ENCODE measurements at places on chromosomes 2 and 18. TPM values are rescaled to one million over a fixed set of nuclear protein-coding genes. Genes with fewer than 3 reads are reported as not detected.
A peak's percentile ranks its signal among the peaks of the same experiment; 100 is the strongest.

DNA sequence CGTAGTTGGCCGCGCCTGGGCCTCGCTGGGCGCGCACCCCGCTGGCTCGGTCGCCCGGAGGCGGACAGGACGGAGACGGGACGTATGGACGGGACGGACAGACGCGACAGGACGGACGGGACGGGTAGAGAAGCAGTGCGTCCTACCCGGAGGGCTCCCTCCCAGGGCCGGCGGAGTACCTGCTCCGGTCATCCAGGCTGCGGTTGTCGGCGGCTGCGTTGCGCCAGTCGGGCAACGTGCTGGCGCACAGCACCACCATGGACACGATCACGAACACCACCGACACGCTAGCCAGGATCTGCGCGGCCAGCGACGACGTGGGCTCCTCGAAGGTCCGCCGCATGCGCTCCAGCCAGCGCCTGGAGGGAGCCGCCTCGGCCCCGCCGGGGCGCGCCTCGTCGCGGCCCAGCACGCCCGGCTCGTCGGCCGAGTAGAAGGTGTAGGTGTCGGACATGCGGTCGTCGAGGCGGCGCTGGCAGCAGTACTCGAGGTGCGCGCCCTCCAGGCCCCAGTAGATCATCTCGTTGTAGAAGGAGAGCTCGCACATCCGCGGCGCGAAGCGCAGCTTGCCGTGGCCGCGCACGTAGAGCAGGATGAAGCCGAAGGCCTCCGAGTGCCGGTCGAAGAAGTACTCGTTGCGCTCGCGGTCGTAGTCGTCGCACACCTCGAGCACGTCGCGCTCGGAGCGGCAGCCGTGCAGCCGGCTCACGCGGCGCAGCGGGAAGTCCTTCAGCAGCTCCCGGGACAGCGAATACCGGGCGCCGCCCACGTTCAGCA lies 903 bp downstream of the KCNG3 start:
- peak overlapping the region; percentile 83 for H3K4me3 ChIP-seq
- H3K36me3 ChIP-seq: peaks cover 34% of the 10 kb centered on the region
- peaks cover 2% of the 10 kb centered on the region for H3K27me3 ChIP-seq

- peaks cover 76% of the 10 kb centered on the region for H3K36me3 ChIP-seq
- no peak for DNase-seq
- H3K27me3 ChIP-seq: no peaks in the 10 kb centered on the region
- H3K4me3 ChIP-seq: no peak overlapping the region
Measured at GRCh38 chr2:127995725-127996124, 32.1 kb downstream of the SAP130 start.

DNA sequence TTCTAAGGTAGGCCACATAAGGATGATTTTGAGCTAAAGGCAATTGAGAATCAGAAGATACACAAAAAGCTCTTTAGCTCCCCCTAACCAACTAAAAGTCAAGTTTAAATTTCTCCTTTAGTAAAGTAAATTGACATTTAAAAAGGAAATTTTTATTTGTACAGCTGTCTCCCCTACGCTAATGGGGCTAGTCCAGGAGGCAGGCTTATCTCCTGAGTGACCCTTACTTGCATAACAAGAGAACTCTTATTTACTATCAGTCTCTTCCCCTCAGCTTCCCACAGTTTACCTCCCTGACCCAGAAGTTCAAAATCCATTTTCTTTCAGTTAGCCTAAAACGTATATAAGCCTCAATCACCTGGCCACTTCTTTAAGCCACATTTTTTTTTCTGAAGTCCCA lies 1002.8 kb upstream of the NRXN1 start:
- no peaks in the 10 kb centered on the region for H3K27me3 ChIP-seq
- no peak for DNase-seq
- H3K27ac ChIP-seq: no peak overlapping the region
- no peak overlapping the region for H3K4me3 ChIP-seq

DNA sequence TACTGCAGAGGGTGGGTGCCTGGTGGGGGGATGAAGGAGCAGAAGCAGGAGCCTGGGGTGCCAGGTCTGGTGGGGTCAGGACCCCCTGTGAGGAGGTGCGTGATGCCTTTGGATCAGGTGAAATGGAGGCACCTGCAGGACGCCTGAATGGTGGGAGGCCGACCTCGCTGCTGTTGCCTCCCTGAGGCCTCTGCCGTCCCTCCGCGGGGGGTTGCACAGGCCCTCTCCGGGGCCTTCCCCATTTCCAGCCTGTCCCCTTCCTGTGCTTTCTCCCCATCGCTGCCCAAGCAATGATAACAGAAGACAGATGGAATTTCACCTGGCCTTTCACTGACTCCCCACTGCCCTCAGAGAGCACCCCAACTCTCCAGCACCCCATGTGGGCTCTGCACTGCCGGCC lies 259.3 kb downstream of the ALPK2 start:
- DNase-seq: no peak
- no peaks in the 10 kb centered on the region for H3K4me1 ChIP-seq
- H3K27me3 ChIP-seq: no peaks in the 10 kb centered on the region
- no peak overlapping the region for H3K27ac ChIP-seq

DNA sequence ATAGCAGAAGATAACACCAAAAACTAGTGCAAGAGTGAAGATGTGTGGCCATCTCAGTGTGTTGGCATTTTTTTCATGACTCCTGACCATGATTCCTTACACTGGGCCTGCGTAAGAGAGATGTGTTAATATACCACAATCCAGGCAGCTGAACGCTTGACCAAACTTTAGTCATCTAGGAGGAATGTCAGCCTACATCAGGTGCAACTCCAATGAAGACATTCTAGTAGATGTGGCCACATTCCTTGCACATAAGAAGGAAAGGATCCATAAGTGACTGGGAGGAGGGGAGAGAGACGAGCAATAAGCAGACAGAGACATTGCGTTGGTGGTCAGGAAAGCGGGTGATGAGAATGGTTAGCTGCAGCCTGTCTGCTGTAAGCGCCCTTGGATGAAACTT lies 42.6 kb downstream of the CYRIA start:
- no peak overlapping the region for H3K4me3 ChIP-seq
- H3K4me1 ChIP-seq: peaks cover 4% of the 10 kb centered on the region
- no peak overlapping the region for H3K27ac ChIP-seq
- no peaks in the 10 kb centered on the region for H3K36me3 ChIP-seq
- no peaks in the 10 kb centered on the region for H3K27me3 ChIP-seq

SGPP2 gene
- total RNA-seq: not detected

XDH gene
- 1.6 TPM for total RNA-seq

UGT1A5 gene
- not detected for total RNA-seq

ASB18 gene
- total RNA-seq: not detected
